Right cardiac atrium (tissue), 5 donors: ENCODE measurements at places on chromosomes 13 and 19. TPM values are rescaled to one million over a fixed set of nuclear protein-coding genes. Genes with fewer than 3 reads are reported as not detected.
A peak's percentile ranks its signal among the peaks of the same experiment; 100 is the strongest.

Gene RXFP2
- not detected for total RNA-seq

Gene ZNF578
- 4.8 TPM for total RNA-seq

Gene MUC16
- 0.25 TPM for total RNA-seq

Gene STX10
- total RNA-seq: 37.3 TPM

Gene AXL
- 37.8 TPM for total RNA-seq

Gene SERP2
- total RNA-seq: 28.2 TPM

Gene OR1I1
- total RNA-seq: not detected

Gene KLK10
- total RNA-seq: 0.50 TPM

Gene WDR87
- total RNA-seq: not detected

Gene PPAN
- 29.4 TPM for total RNA-seq

Gene FSD1
- total RNA-seq: not detected

Gene ZNF439
- 5.3 TPM for total RNA-seq

Gene KLK4
- total RNA-seq: not detected

DNA sequence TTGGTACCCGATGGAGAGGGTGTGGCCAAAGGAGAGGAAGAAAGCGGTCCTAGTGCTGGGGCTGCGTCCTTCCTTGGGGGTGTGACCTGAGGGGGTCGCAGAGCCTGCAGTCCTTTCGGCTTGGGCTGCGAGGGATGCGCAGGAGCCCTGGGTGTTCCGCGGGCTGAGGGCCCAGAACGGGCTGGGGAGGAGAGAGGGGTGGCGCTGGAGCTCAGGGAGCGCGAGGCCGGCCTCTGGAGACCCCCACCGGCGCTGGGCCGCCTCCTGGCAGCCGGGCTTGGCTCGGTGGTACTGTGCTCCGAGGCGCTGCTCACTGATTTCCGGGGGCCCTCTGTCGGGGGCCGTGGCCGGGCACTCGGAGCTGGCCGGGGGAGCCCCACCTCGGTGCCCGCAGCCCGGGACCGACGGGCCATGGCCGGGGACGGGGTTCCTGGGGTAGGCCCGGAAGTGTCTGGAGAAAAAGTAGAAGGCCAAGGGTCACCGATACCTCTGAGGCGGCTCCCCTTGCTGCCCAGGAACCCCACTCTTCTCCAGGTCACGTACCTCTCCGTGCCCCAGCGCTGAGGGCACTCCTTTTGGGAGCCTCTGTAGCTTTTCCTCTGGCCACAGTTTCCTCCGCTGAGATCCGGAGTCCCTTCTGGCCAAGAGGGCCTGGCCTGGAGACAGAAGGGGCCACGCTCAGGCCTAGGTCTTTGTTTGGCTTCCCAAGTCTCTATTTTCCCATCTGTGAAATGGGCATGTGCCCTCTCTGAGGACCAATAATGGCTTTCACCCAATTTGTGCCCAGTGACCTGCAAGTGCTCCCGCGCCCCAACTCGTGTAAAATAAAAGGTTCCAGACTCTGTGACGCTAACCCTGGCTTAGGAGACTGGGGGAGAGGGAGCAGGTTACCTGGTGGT lies 1.6 kb downstream of the PRR36 start:
- no peak for DNase-seq

GRCh38 chr13:73222627-73223305 lies 164.0 kb downstream of the KLF5 start:
- DNase-seq: no peak

- DNase-seq: no peak
Measured at GRCh38 chr19:7311911-7312310, 17.7 kb upstream of the INSR start.

DNA sequence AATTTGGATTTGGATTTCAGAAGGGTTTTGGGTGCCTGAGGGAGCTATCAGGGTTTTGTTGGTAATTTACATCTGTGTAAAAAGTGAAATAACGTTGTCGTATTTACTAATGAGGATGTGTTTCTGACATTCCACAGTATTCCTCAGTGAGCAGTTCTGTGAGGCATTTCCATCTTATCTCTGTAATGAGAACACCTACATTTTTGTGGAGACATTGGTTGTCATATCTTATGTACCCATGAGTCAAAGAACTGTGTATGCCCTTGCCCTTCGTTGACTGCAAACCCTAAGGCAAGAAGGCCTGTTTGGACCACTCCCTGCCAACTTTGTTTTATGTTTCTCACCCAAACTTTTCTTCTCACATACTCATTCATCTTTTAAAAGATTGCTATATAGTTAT lies 14.2 kb upstream of the IL17D start:
- DNase-seq: no peak

GRCh38 chr19:31109636-31110035 lies 239.6 kb downstream of the TSHZ3 start:
- no peak for DNase-seq

GRCh38 chr19:29978080-29978479 lies 36.0 kb downstream of the URI1 start:
- DNase-seq: no peak

- no peak for DNase-seq
Measured at GRCh38 chr19:29966588-29967249, 24.7 kb downstream of the URI1 start.

- DNase-seq: no peak
Measured at GRCh38 chr13:109778102-109778542, 8.3 kb downstream of the IRS2 start.

GRCh38 chr19:50912727-50913716 lies 1.8 kb upstream of the KLK4 start:
- DNase-seq: no peak

GRCh38 chr19:42653841-42654240 lies 59.1 kb upstream of the CEACAM8 start:
- no peak for DNase-seq

- no peak for DNase-seq
Measured at GRCh38 chr13:70908795-70909194, 800.5 kb upstream of the KLHL1 start.

GRCh38 chr13:48656608-48657007 lies 2.9 kb downstream of the CYSLTR2 start:
- DNase-seq: no peak

- no peak for DNase-seq
Measured at GRCh38 chr13:25821776-25822175, 230.0 kb downstream of the SHISA2 start.

GRCh38 chr13:113002913-113003290 lies 33.9 kb downstream of the MCF2L start:
- no peak for DNase-seq

GRCh38 chr13:27461940-27462584 lies 11.7 kb upstream of the MTIF3 start:
- no peak for DNase-seq

DNA sequence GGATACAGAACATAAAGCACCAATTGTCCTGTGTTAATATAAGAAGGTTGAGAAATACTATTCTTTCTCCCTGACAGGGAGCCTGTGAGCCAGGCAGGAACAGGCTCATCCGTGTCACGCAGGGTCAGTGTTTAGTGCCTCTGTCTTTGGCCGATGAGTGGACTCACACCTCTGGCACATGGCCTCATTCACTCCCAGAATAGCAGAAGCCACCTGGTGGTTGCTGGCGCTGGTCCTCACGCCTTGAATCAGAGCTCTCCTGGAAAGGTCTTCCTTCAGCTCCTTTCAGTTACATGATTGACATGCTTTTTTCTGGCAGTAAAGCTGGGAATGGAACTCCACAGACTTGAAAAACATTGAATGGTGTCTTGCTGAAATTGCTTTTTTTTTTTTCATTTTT lies 28.1 kb upstream of the SIAH3 start:
- peak; percentile 64 for DNase-seq

DNA sequence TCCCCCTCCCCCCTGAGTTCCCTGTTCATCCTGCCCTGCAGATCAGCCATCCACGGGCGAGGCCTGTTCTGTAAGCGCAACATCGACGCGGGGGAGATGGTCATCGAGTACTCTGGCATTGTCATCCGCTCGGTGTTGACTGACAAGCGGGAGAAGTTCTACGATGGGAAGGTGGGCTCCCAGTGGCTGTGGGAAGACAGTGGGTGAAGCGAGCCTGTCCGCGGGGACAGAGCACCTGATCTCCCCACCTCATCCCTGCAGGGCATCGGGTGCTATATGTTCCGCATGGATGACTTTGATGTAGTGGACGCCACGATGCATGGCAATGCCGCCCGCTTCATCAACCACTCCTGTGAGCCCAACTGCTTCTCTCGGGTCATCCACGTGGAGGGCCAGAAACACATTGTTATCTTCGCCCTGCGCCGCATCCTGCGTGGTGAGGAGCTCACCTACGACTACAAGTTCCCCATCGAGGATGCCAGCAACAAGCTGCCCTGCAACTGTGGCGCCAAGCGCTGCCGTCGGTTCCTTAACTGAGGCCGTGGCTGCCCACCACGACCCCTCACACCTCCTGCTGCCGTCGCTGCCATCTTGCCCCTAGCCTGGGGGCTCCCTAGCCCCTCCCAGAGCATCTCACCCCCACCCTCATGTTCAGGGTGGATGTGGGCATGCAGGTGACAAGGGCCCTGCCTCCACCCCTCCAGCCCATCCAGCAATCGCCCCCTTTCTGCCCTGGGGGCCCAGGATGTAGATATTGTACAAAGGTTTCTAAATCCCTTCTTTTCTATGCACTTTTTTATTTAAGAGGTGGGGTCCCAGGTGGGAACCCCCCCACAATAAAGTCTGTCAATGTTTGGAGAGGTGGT lies 4.0 kb downstream of the IGFLR1 start:
- no peak for DNase-seq

GRCh38 chr19:10471909-10472308 lies 31.2 kb downstream of the KEAP1 start:
- no peak for DNase-seq

DNA sequence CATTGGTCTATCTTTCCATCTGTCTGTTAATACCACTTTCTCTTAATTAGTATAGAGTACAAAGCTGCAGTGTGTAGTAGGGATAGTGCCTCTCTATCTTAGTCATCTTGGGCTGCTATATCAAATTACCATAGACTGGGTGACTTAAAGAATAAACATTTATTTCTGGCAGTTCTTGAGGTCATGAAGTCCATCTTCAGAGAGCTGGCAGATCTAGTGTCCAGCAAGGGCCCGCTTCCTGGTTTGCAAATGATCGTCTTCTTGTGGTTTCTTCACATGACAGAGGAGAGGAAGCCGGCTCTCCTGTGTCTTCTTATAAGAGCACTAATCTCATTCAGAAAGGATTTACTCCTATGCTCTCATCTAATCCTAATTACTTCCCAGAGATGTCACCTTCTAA lies 6.1 kb downstream of the ZNF700 start:
- no peak for DNase-seq

DNA sequence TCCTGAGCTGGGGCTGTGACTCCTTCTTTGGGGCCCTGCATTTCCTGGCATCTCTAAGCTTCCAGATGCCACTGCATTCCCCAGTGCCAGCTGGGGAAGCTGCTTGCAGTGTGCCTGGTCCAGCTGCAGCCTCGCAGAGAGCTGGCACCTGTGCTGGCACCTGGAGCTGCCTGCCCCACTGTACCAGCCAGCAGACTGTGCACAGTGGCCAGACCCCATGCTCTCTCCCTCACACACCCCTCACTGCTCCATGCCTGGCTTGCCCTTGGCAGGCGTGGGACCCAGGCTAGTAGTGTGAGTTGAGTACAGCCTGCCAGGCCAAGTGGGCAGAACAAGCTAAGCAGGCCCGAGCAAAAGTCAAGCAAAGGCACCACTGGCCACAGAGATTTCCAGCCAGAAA lies 327.5 kb downstream of the NDFIP2 start:
- no peak for DNase-seq

DNA sequence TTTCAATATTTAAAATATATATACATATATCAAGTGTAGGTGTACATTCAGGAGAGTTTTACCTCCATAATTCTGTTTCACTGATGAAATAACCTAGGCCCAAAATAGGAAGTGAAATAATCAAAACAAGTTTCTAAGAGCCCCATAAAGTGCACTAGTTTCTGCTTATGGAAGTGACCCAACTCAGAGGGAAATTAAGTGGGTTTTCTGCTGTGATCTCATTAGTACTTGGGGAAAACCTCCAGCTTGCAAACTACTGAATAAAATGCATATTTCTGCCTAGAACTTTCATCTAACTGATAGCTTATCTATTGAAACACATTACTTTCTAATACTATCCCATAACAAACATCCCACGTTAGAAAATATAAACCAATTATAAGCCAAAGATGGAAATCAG lies 45.4 kb upstream of the MIR17HG start:
- no peak for DNase-seq

DNA sequence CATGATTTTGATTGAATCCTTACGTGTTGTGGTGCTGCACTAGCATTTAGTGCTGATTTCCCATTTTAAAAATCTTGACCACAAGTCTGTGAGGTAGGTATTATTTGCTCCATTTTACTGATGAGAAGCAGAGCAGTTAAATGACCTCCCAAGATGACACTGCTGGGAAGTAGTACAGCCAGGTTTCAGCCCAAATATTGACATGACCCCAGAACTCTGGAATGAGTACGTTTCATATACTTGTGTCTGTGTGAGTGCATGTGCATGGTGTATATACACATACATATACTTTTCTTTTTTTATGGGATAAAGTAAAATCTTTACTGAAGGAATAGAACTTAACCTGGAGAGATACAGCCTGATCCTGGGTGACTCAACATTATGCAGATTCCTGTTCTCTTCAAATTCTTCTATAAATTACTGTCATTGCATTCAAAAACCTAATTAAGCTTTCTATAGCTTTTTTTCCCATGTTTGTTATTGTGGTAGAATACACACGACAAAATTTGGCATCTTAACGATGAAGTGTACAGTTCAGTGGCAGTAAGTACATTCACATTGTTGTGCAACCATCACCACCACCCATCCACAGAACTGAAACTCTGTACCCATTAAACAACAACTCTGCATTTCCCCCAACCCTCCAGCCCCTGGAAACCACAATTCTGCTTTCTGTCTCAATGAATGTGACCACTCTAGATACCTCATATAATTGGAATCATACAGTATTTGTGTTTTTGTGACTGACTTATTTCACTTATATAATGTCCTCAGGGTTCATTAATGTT lies 311.9 kb downstream of the MTUS2 start:
- DNase-seq: no peak

GRCh38 chr13:97716746-97717145 lies 236.7 kb upstream of the IPO5 start:
- DNase-seq: no peak

GRCh38 chr19:48819366-48819816 lies 8.6 kb upstream of the BCAT2 start:
- peak; percentile 93 for DNase-seq

- no peak for DNase-seq
Measured at GRCh38 chr13:107035778-107036177, 467.8 kb upstream of the ARGLU1 start.

DNA sequence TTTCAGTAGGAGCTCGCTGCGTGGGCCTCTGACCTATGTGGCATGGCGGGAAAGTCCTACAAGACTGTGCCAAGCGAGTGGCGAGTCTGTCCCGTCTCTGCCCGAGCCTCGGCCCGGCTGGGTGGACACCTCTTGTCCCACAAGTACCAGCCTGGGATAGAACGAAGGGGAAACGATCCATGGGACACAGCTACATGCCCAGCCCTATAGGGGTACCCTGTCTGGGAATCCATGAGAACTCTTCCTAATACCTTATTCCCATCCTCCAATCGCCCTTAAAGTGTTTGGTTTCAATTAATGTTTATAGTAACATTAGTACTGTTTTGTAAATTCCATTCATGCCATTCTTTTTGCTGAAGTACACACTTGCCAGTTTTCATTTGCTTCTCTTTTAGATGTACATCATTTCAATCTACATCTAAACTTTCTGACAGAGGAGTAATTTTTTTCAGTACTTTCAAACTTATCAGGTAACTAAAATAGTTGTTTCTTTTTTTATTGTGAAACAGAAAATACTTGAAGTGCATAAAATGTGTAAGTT lies 667 bp upstream of the ZNF790 start:
- no peak for DNase-seq
